Activated CD8-positive, alpha-beta memory T cell treated with anti-CD3 and anti-CD28 coated beads for 48 hours (primary cell): ENCODE measurements at places on chromosomes 7 and 10.

DNA sequence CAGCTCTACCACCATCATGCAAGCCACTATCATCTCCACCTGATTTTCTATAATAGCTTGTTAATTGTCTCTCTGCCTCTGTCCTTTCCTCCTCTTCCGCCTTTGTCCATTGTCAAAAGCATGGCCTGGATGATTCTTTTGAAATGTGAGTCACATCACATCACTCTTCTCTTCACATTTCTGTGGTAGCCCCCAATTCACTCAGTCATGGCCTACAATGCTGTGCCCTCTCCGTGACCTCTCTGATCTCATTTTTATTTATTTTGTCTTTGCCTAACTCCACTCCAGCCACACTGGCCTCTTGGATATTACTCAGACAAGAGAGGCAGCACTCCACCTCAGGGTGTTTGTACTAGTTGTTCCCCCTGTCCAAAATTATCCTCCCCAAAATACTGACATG lies 4.9 kb upstream of the ABCB4 start:
- no peak for DNase-seq

- DNase-seq = no peak
Observed at GRCh38 chr10:21858455-21858854, 145.1 kb downstream of the DNAJC1 start.

DNA sequence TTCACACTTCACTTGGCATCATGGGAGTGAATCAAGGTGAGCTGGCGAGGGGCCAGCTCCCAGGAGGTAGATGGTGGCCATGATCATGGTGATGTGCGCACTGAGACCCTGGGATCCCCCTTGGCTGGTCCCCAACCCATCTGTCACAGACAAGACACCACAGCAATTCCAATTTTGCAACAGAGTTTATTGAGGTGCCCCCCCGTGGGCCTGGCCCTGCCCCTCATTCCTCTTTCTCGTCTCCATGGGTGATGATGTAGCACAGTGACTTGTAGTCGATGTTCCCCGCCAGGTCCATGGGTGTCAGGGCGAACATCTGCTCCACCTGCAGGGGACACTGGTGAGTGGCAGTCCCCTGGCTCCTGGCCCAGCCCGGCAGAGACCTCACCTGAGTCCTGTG lies 2.4 kb downstream of the MYL7 start:
- no peak for DNase-seq

DNA sequence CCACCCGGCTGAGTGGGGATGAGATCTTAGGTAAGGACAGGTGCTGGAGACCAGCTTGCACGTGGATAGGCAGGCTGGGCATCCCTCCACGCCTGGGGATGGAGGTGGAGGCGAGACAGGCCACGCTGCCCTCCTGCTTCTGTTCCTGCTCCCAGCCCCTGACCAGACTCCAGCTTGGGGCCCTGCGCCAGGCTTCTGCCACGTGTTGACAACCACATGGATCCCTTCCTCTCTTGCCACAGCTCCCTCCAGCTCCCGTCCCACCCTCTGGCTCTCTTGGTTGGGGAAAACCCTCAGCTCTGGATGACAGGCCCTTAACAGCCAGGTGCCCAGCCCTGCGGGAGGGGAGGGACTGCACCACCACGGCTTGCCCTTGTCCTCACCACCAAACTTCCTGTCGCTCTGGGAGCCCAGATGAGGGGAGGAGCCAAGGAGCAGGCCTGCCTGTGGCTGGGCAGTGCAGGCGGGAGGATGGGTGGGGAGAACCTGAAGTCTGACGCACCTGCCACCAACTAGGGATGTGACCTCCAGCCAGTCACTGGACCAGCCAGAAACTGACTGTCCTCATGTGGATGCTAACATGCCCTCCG lies 36.0 kb downstream of the KCNH2 start:
- DNase-seq = no peak

GRCh38 chr10:113859261-113859660 lies 4.8 kb downstream of the NHLRC2 start:
- DNase-seq = no peak

- no peak for DNase-seq
Observed at GRCh38 chr7:109049366-109049765, 479.7 kb downstream of the DNAJB9 start.
